ENCODE measurements at places on chromosomes 16 and 17.

DNA sequence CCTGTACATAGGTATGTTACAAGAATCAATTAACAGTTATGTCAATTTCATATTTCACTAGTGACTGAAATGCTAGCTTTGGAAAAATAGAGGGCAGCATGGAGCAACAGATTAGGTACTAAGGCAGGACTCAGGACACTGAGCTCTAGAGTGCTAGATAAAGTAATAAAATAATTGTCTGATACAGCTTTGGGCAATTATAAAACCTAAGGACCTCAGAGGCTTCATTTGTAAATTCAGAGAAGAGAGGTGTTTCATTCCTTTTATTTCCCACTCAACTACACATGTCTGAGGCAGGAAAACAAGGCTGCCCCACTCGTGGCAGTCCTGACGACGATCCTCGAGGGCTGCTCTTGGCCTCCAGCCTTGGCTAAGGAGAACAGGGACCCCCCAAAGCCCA, 81.5 kb downstream of the CA4 start:
- peak; percentile 31 for DNase-seq

DNA sequence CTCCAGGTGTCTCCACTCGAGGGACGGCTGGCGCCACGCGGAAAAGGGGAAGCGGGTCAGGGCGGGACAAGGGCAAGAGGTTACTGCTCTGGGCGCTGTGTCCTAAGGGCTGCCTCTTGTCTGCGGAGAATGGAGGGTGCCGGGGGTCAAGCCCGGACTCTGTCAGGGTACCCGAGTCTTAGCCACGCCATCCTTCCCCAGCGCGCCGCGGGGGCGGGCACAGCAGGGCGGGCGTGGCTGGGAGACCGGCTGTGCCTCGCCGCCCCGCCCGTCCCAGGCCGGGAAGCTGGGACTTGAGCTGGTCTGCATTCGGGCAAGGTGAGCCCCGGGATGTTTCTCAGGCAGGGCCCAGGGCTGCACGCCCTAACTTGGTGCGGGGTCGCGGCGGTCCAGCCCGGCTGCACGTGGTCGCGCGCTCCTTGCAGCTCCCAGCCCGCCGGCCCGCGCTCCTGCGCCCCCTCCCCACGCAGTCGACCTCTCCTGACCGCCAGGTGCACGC, 6.2 kb upstream of the ACTG1 start:
- peak; percentile 44 for DNase-seq

- DNase-seq = no peak
Measured at GRCh38 chr16:11325404-11326083, 19.7 kb upstream of the RMI2 start.

DNA sequence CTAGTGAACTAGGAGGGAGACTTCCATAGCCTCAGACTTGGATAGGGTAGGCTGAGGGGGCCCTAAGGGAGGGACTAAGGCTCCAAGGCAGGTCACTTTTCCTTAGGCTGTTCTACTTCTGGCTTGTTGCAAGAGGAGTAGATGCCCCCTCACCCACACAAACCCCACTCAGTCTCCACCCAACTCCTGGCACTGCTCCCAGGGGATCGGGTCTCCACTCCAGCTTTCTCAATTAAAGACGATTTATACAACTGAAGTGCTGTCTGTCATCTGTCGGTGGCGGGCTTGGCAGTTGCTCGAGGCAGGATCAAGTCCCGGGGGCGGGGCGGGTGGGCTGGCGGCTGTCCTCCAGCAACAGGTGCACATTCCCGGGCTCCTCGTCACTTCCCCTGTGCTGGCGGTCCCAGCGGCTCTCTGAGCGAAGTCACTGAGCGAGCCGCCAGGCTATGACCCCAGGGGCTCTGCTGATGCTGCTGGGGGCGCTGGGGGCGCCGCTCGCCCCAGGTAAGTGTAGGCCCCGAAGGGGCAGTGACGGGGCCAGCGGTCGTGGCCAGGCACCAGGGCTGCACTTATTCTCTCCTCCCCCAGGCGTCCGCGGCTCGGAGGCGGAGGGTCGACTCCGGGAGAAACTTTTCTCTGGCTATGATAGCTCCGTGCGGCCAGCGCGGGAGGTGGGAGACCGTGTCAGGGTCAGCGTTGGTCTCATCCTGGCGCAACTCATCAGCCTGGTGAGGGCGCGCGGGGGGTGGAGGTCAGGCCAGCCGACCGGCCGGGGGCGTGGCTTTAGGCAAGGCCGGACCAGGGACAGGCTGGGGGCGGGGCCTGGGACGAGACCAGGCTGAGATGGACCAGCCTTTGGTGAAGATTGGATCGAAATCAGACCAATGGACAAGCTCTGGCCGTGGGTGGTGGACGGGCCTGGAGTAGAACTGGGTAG, at the start of gene CHRNB1:
Gene CHRNB1, plus strand, starts transcription at position 380 of the 937 bp plus-strand sequence. Its CDS starts 67 bp downstream, at position 447.
- DNase-seq = no peak

DNA sequence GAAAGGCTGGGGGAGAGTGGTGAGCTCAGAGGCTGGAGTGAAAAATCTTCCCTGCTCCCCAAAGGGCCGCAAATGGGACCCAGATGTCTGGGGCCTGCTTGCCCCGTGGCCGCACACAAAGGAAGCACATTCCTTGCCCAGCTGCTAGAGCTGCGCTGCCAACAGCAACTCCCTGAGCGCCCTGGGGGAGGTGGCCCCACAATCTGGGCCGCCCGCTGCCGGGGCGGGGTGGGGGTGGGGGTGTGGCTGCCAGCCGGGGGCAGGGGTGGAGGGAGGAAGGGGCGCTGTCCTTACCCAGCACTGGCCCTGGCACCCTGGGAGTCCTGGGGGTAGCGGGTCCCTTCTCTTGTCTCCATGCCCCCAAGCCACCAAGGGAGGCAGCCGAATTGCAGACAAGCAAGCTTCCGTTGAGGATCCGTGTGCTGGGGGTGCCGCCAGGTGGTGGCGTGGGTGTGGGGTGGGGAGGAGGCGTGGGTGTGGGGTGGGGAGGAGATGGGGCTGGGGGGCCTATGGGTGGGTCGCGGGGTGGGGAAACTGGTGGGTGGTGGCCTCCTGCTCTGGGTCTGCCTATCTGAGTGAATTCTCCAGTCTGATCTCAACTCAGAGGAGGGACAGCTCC, 48.4 kb upstream of the PABPN1L start:
- DNase-seq = peak; percentile 87

GRCh38 chr16:23323224-23324030, 21.3 kb downstream of the SCNN1B start:
- DNase-seq = no peak

DNA sequence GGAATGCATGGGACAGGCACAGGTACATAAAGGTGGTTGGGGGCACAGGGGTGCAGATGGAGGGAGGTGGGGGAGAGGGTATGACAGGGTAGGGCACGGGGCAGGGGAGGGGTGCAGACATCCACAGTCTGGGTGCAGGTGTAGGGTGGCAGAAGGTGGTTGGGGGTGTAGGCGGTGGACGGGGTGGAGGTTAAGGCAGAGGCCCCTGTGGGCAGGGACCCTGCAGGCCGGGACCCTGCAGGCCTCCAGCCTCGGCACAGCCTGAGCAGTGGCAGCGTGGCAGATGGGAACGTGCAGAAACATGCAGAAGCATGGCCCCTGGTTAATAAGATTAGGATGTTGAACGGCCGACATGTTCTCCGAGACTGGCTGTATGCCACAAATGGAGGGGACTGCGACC, 115.2 kb downstream of the RBFOX3 start:
- no peak for DNase-seq

DNA sequence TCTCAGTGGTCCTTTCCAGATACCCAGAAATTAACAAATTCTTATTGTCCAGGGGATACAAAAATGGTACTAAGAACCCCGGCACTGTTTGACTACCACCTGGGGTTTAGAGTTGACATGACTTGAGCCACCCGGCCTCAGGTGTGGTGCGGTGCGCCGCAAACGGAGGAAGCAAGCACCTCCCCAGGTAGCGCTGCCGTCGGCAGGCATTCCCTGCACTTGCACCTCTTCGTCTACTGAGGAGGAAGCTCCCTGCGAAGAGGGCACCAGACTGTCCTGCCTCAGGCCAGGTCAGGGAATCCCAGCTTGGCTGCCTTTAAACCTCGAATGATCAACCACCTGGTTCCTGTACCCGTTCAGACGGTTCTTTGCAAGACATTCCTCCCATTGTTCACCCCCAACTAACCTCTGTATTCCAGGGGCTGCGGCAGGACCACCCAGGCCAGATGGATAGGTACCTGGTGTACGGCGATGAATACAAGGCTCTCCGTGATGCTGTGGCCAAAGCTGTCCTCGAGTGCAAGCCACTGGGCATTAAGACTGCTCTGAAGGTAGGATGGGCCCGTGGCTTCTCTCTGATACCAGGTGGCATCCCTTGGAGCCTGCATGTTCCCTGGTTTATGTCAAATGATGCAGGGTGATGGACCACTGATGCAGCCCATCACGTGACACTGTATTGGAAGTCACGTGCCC, 40.8 kb upstream of the ENDOV start:
- DNase-seq = no peak

- DNase-seq = no peak
Measured at GRCh38 chr17:35761601-35762000, 914 bp downstream of the C17orf50 start.

DNA sequence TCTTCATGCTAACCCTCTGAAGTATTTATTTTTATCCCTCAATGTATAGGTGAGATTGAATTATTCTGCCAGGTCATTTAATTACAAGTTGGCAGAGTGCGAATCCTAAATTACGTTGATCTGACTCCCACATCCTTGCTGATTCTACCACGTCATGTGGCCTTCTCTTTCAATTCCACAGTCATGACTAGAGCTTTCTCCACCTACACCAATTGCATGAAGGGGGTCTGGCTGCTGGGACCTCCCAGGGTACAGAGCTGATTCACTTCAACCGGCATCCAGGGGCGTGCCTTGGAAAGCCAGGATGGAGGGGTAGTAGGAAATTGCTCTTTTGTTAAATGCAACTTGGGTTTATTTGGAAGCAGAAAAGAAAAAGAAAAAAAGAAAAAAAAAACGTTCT, 41.1 kb upstream of the CDH13 start:
- DNase-seq = peak; percentile 77

DNA sequence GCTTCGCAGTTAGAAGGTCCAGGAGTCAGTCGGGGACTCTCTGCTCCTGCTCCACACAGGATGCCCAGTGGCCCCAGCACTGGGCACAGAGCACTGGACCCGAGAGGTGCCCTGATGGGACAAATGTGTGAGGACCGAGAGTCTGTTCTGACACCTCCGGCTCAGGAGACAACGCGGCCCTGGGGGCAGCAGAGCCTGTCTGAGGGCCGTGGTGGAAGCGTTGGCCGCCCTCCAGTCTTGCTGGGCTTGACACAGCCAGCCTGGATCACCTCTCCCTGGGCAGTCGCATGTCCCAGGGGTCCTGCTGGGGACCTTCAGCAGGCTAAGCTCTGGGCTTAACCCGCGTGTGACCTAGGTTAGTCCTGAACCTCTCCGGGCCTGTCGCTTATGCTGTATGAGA, 23.1 kb downstream of the LGALS9 start:
- no peak for DNase-seq

DNA sequence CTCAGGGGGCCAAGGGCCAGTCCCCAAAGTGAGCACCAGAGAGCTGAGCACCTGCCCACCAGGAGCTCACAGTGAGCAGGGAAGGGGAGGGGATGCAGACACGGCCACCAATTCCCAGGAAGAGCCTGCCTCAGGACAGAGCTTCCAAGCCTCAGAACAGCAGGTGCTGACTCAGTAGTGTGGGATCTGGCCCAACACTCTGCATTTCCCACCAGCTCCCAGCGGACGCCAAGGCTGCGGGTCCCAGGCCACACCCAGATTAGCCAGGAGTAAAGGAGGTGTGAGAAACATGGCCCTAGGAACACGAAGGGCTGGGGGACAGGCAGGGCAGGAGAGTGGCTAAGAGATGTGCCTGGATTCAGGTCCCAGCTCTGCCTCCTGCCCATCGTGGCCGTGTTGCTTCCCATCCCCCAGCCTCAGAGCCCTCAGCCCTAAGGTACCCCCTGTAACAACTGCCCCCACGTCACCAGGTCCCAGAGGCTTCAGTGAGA, 28.4 kb upstream of the EIF1 start:
- no peak for DNase-seq

DNA sequence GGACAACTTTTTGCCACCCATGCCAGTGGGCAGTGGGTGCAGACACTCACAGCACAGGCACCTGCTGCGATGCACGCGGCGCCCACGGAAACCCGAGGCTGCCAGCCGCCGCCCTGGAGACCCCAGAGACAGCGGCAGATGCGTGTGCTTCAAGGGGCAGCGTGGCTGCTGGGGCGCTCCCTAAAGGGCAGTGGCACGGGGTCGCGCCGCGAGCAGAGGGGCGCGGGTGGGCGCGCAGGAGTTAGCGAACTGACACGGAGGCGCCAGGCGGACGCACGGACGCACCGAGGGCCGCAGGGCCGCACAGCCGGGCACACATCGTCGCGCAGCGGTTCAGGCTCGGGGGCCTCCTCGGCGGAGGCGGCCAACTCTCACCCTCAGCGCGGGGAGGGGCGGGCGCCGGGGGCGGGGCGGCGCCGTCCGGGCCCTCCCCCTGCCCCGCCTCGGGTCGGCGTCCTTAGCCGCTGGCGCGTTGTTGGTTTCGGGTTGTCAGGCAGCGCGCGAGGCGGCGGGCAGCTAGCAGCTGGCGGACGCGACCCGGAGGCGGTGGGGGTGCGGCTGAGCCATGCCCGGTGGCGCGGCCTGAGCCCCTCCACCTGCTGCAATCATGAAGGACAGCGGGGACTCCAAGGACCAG, at the start of gene KIF19:
Gene KIF19, plus strand, starts transcription at position 484 of the 637 bp plus-strand sequence. Its CDS starts 124 bp downstream, at position 608.
- peak; percentile 5 for DNase-seq

DNA sequence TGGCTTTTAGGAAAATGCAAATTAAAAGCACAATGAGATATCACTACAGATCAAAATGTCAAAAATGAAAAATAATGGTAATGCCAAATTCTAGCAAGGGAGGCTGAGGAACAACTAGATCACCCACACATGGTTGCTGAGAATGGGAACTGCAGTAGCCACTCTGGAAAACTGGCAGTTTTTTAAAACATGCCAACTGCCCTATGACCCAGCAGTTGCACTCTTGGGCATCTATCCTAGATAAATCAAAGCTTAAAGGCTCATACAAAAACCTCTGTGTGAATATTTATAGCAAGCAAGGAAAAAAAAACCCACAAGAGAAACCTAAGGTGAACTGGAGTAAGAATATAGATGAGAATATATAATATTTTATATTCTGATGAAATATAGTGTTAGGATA, 104.3 kb downstream of the PRKCB start:
- DNase-seq = no peak

DNA sequence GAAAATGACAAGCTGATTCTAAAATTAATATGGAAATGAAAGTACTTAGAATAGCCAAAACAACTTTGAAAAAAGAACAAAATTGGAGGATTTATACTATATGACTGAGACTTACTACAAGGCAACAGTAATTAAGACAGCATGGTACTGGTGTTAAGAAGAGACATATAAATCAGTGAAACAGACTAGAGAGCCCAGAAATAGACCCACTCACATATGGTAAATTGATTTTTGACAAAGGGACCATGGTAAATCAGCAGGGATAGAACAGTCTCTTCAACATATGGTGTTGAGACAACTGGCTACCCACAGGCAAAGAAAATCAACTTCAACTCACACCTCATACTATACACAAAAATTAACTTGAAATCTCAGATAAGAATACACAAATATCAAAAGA, 12.9 kb downstream of the CMC2 start:
- DNase-seq = no peak

GRCh38 chr17:760371-760770, 8.3 kb upstream of the GEMIN4 start:
- no peak for DNase-seq

DNA sequence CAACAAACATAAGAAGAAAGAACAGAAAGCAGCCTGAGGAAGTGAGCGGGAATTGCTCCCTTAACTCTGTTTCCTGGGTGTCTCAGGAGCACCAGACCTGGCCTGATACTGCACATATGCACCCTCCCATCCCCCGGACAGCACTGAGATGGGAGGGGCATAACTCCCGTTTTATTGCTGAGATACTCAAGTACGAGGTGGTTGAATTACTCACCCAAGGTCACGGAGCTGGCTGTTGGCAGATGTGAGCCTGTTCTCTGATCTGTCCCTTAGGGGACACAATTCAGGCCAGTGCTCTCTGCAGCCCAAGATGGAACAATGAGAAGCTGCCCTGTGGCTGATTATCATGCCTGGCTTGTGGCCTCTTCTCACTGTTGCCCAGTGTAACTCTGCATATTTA, 9.1 kb upstream of the MED9 start:
- no peak for DNase-seq

Measured in fibroblast of skin of scalp (primary cell).